ENCODE measurements at places on chromosomes 12 and 14. TPM values are rescaled to one million over a fixed set of nuclear protein-coding genes. Genes with fewer than 3 reads are reported as not detected.

The SIX1 gene
- 0.16 TPM for total RNA-seq

The ATF7 gene
- total RNA-seq, result 35.4 TPM

The CRACR2A gene
- total RNA-seq, result 1.1 TPM

The PDZRN4 gene
- 1.4 TPM for total RNA-seq

The KRT84 gene
- not detected for total RNA-seq

The GALNT6 gene
- total RNA-seq, result 14.3 TPM

The NUAK1 gene
- total RNA-seq, result 25.1 TPM

The PLEKHG7 gene
- total RNA-seq, result not detected

The SLC5A8 gene
- not detected for total RNA-seq

The IL22 gene
- total RNA-seq, result not detected

- no peak for DNase-seq
- H3K27ac ChIP-seq, result no peak overlapping the region
- peak overlapping the region; percentile 70 for H3K4me3 ChIP-seq
- peaks cover 26% of the 10 kb centered on the region for H3K27me3 ChIP-seq
- no peaks in the 10 kb centered on the region for H3K36me3 ChIP-seq
- H3K4me1 ChIP-seq, result peaks cover 72% of the 10 kb centered on the region
Observed at GRCh38 chr12:51867796-51868428, 19.4 kb upstream of the FIGNL2 start.

GRCh38 chr12:130075497-130076076 is 86.7 kb upstream of the FZD10 start:
- H3K4me1 ChIP-seq, result no peaks in the 10 kb centered on the region
- no peak overlapping the region for H3K4me3 ChIP-seq
- no peak for DNase-seq
- peaks cover 55% of the 10 kb centered on the region for H3K27me3 ChIP-seq

DNA sequence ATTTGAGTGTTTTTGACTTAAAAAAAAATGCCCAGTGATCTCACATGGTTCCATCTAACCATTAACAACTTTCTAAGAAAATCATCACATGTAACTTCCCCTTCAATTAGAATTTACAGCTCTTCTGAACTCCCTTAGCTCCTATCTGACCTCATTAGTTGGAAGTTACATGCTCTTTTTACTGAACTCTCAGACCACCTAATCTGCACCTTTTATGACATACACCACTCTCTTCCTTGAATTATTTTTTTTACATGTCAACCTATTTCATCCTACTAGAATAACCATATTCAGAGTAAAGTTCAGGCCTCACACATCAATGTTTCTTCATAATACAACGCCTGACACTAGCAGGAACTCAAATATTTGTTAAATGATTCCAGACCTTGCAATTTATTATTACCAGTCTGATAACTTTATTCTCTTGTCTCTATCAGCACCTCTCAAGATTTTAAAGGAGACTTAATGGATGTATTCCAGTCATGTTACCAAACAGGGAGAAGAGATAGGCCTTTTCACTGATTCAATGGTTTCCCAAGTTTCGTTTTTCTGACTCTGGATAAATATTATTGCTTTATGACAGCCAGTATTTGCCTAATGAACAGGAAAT is 21.0 kb downstream of the EGLN3 start:
- no peak for DNase-seq
- no peak overlapping the region for H3K27ac ChIP-seq
- H3K4me1 ChIP-seq, result peaks cover 32% of the 10 kb centered on the region
- H3K4me3 ChIP-seq, result no peak overlapping the region
- H3K36me3 ChIP-seq, result peaks cover 13% of the 10 kb centered on the region

- no peak overlapping the region for H3K4me3 ChIP-seq
- H3K4me1 ChIP-seq, result no peaks in the 10 kb centered on the region
- DNase-seq, result no peak
- H3K27ac ChIP-seq, result no peak overlapping the region
- H3K27me3 ChIP-seq, result peaks cover 50% of the 10 kb centered on the region
Observed at GRCh38 chr12:102816816-102817434, 100.1 kb downstream of the PAH start.

DNA sequence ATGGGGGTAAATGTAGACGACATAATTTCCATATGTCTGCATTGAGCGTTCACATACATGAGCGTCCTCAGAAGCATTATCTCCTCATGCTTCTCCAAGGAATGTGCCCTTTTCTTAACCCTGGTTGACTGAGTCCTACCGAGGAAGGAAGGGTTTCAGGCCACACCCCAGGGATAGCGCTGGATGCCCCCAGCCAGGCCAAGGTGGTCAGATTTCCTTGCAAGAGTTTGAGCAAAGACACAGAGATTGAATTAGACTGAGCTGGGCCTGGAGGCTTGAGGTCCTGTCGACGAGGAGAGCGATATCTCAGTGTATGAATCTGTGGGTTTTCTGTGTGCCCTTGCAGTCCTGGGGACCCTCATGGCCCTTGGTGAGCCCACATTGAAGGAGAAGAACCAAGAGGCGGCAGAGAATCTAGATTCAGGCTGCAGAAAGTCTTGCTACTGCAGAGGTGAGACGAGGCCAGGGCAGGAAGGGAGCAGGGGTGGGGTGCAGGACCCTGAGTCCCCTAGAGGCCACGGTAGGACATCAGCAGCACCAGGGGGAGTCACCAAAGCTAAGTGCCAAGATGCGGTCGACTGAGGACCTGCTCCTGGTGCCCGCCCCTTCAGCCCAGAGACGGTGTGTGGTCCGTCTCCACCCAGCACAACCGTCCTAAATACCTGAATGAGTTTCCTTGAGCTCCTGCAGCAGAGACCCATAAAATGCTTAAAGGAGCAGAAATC is 94.7 kb upstream of the DIO3 start:
- H3K4me1 ChIP-seq, result no peaks in the 10 kb centered on the region
- H3K27me3 ChIP-seq, result peaks cover 1% of the 10 kb centered on the region
- no peaks in the 10 kb centered on the region for H3K36me3 ChIP-seq
- peak; percentile 21 for DNase-seq

DNA sequence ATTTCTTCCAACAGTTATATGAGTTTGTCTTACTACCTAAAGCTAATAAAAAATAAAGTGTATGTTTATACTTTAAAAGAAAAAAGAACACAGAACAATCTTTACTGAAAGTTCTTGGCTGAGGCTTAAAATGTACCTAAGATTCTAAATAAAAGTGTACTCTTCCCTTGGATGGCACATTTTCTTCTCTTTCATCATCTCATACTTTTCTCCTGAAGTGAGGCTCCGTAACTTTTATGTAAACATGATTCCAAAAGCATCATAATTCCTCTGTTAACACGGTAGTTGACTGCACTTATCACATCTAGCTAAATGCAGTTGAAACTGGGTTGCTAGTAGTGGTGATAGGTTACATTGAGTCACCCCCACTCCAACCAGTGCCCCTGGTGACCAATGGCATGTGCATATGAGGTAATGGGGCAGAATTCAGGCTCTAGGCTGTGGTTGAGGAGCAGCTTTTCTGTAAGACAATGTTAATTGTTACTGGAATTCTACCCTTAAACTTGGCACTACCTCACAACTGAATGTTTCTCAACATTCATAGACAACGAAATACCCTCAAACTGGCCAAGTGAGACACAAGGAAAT is 38.4 kb downstream of the WASHC3 start:
- no peak for DNase-seq
- H3K27me3 ChIP-seq, result no peaks in the 10 kb centered on the region
- peaks cover 2% of the 10 kb centered on the region for H3K4me1 ChIP-seq
- no peak overlapping the region for H3K27ac ChIP-seq

- H3K27ac ChIP-seq, result peak overlapping the region; percentile 76
- no peaks in the 10 kb centered on the region for H3K27me3 ChIP-seq
- H3K4me3 ChIP-seq, result peak overlapping the region; percentile 4
- H3K4me1 ChIP-seq, result peaks cover 47% of the 10 kb centered on the region
- DNase-seq, result no peak
Observed at GRCh38 chr14:49896966-49897365, 4.1 kb downstream of the ARF6 start.

DNA sequence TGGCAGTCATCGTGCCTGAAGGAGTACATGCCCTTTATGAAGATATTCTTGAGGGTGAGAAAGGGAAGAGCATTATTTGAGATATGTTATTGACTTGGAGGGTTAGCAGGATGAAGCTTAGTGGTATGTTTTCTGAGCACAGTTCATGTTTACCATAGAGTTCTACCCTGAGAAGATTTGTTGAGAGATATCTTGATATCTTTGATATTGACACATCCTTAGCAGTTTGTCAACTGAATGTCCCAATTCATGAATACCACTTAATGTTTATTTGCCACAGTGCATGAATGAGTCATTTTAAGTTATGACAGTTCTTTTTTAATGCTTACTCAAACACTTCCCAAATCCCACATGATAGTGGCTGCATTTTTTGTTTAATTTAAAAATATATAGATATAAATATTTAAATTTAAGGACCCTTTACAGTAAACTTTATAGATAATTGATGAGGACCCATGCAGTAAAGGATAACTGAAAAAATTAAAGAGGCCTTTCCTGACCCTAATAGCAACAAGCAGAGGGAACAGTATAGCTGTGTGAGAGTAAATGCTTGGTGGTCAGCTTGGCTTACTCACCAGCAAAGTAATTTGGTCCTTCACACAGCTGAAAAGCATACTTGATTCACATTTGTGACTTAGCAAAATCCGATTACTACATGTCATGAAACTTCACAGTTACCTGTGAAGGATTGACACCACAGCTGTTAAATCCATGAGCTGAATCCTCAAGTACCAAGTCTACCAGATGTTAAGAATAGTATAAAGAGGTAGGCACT is 25.8 kb downstream of the SLC39A9 start:
- peaks cover 48% of the 10 kb centered on the region for H3K36me3 ChIP-seq
- H3K4me3 ChIP-seq, result no peak overlapping the region
- H3K27ac ChIP-seq, result no peak overlapping the region
- H3K4me1 ChIP-seq, result no peaks in the 10 kb centered on the region

DNA sequence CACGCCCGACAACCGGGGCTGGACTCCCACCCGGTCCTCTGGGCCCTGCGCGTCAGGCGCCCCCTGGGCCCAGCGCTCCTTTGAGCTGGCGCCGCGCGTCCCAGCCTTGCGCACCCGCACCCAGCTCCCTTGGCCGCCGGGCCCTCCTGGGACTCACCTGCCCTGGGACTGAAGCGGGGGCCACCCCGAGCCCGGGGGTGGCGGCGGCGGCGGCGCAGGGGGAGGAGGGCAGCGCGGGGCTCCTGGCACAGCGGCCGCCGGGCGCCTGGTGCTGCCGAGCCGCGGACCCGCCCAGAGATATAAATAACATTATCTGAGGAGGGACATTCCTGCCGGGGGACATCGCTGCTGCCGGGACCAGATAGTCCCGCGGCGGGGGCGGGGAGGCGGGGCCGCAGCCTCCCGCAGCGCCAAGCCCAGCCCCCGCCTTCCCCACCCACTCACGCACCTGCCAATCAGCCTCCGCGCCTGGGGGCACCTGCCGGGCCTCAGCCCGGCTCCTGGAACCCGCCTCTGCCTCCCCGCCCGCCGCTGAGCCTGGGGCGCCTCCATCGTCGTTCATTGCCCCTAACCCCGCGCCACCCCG is at the start of gene SPTB:
Gene SPTB, minus strand, starts transcription at position 273 of the 586 bp plus-strand sequence. CDS start 56,813 bp downstream, outside the sequence.
- peaks cover 79% of the 10 kb centered on the region for H3K27me3 ChIP-seq
- DNase-seq, result peak; percentile 37
- H3K27ac ChIP-seq, result peak within 1 kb of the TSS; percentile 84
- H3K4me1 ChIP-seq, result peaks cover 18% of the 10 kb centered on the region

- H3K36me3 ChIP-seq, result no peaks in the 10 kb centered on the region
- no peaks in the 10 kb centered on the region for H3K4me1 ChIP-seq
- no peak overlapping the region for H3K4me3 ChIP-seq
- H3K27me3 ChIP-seq, result peaks cover 22% of the 10 kb centered on the region
Observed at GRCh38 chr14:87878959-87879358, 114.0 kb downstream of the GALC start.

Measured in mesothelial cell of epicardium (in vitro differentiated cells).